ENCODE measurements at places on chromosomes 4 and X.

DNA sequence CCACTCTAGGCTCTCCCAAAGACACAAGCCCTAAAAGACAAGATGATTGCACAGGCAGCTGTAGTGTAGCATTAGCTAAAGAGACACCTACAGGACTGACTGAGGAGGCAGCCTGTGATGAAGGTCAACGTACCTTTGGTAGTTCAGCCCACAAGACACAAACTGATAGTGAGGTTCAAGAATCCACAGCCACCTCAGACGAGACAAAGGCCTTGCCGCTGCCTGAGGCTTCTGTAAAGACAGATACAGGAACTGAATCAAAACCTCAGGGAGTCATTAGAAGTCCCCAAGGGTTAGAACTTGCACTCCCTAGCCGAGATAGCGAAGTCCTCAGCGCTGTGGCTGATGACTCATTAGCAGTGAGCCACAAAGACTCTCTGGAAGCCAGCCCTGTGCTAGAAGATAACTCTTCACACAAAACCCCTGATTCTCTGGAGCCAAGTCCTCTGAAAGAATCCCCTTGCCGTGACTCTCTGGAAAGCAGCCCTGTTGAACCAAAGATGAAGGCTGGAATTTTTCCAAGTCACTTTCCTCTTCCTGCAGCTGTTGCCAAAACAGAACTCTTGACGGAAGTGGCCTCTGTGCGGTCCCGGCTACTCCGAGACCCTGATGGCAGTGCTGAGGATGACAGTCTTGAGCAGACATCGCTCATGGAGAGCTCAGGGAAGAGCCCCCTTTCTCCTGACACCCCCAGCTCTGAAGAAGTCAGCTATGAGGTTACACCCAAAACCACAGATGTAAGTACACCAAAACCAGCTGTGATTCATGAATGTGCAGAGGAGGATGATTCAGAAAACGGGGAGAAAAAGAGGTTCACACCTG, 306.3 kb downstream of the ANK2 start:
- DNase-seq, result no peak

DNA sequence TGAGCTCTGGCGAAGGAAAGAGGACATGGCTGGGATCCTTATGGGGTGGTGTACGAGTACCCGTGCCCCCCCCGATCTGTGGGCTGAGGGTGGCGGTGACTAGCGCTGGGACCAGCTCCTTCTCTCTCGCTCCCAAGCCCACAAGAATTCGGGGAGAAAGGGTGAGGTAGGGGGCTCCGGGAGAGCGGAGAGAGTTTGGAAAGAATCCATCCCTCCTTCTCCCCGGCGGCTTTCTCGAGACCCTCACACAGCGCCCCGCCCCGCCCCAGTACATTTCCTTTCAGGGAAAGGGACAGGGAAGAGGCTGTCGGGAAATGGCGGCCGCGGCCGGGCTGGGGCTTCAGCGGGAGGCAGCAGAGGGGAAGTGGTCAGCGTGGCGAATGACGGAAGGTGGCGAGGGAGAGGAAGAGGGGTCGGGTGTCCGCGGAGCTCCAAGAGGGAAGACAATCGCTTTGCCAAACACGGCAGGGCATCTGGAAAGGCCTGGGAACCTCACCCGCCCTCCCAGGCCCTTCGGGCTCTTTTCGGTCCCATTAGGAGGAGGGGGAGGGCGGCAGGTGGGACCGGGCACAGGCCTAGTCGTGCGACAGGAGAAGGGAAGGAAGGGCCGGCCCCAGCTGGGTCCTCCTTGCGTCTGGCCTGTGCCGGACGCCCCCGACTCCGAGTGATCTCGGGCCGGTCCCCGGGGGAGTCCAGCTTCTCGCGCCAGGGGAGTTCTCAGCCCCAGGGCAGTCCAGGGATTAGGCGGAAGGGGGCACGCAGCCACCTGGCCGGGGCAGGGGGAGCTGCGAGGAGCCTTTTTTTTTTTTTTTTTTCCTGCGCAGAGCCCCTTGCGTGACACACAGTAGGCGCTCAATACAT, 10.2 kb downstream of the HNRNPH2 start:
- peak; percentile 64 for DNase-seq

GRCh38 chr4:148954011-148954749, 512.0 kb upstream of the NR3C2 start:
- DNase-seq, result no peak

DNA sequence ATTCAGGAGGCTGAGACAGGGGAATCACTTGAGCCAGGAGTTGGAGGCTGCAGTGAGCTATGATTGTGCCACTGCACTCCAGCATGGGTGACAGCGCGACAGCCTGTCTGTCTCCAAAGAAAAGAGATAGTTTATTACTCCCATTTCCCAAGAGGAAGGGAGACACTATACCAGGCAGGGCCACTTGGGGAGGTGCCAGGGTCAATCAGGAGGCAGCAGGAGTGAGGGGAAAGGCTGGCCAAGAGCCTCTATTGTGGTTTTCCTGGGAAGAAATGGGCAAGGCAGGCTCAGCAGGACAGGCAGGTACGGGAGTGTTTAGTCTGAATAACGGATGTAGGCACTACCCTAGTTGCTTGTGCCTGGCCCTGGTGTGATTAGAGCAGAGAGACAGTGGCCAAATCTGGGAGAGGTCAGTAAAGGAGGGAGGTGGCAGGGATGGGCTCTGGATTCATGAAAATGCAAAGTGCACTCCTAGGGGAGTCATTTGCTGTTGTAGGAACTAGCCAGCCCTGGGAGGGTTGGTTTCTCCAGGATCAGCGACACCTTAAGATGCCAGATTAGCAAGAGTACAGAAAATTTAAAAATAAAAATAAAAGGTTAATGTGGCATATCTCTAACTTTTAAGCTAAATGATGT, 20.2 kb upstream of the CDKN2AIP start:
- no peak for DNase-seq

DNA sequence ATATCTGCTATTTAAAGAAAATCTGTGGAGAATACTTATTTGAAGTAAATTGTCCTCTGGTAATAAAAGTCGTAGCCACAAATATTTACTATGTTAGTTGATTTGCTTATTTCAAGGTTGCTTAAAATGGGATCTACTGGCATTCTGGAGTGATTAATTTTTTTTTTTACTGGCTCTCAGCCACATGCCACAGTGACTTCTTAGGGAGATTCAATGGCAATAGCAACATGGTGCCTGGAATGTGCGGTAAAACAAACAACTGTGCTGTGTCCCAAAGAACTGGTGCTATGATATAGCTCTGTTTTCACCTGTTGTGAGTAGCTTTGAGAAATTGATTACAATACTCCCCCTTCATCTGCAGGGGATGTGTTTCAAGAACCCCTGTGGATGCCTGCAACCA, 324.3 kb downstream of the GPAT3 start:
- no peak for DNase-seq

- DNase-seq, result no peak
Measured at GRCh38 chr4:189092581-189092980, 848.1 kb upstream of the FRG1 start.
